ENCODE measurements at places on chromosomes 7 and 10.

DNA sequence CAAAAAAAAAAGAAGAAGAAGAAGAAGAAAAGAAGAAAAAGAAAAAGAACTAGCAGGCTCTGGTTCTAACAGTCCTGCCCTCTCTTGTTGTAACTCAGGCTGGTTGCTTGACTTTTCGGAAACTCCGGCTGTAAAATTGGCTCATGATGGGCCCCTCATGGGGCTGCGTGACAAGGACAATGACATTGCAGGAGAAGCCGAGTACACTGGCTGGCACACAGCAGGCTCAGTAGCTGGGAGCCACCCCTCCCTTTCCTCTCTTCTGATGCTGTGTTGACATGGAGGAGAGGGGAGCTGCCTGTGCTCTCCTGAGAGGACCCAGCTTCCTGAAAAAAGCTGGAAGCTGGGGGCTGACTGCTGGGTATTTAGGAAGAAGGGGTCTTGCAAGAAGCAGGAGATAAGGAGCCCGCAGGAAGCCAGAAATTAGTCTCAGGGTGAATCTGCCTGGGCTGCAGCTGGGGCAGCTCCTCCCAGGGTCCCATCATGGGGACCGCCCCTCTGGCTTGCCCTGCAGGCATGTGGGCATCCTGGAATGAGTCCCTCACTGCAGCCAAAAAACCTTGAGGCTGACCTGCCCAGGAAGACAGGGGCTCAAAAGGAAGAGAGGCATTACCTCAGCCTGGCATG lies 14.6 kb upstream of the GPR26 start:
- DNase-seq = no peak

- no peak for DNase-seq
These were observed 194.8 kb downstream of the TMEM178B start for GRCh38 chr7:141268614-141269013.

- no peak for DNase-seq
These were observed 45.5 kb upstream of the ZNF716 start for GRCh38 chr7:57404343-57404966.

DNA sequence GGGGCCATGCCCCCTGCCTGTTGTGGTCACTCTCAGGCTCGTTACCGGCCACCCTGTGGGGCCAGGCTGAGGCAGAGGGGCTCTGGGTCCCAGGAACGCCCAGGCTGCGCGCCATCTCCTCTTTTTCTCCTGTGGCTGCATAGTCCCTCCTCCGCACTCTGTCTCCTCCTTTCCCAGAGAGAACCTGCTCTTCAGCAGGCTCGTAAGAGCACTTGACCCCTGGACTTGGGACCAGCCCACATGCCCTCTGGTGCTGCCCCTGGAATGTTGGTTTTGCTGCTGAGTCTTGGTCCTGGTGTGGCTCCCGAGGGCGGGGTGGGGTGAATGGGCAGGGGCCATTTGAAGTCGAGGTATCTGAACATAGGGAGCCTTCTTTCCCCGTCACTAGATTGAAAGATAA lies 6.6 kb upstream of the BHLHA15 start:
- DNase-seq = no peak

DNA sequence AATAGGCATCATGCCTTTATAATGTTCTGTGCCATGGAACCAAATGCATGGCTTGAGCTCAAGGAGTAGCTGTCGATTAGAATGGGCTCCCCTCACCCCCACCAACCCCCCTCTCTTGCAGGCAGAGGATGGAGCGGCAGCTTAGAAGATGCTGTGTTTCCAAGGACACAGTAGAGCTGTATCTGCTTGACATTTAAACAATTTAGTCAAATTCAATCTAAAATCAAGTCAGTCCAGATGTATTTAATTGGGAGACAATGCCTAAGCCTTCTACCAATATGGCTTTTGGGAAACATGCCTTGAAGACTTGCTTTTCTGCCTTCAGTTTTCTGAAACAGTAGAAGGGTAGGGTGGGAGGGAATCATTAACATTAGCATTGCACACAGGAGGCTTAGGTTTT lies 497.1 kb upstream of the NRP1 start:
- DNase-seq = no peak

GRCh38 chr10:88932539-88933256 lies 19.9 kb downstream of the ACTA2 start:
- DNase-seq = no peak

GRCh38 chr7:44531421-44532380 lies 9.4 kb downstream of the NPC1L1 start:
- DNase-seq = no peak

- DNase-seq = no peak
These were observed 59.5 kb downstream of the SIRT1 start for GRCh38 chr10:67943917-67944316.

DNA sequence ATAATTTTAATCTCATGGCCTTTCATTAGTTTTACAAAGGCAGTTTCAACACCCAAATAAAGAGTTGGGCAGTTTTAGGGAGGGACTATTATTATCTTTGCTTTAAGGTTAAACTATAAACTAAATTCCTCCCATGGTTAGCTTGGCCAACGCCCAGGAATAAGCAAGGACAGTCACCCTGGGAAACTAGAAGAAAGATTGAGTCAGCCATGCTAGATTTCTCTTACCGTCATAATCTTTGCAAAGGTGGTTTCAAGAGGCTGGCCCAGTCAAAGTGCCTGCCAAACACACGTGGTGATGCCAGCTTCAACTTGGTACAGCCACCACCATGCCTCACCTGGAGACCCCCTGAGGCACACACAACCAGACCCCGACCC lies 317.4 kb upstream of the SP8 start:
- DNase-seq = no peak

DNA sequence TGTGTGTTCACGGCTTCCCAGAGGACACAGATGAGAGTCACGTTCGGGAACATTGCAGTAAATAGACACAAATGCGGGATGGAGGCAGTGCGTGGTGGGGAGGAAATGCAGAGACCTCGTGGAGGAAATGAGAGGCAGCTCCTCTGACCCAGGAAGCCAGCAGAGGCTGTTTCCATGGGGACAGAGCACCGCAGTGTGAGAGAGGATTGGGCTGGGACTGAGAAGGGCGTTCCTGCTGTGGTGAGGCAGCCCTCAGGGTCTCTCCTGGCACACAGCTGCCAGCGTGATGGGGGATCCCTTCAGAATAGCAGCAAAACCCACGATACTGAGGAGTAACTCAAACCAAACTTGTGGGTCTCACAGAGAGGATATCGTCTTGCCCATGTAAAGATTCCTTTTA lies 21.7 kb upstream of the BHLHA15 start:
- DNase-seq = no peak

GRCh38 chr10:46024948-46025347 lies 5.5 kb downstream of the NCOA4 start:
- no peak for DNase-seq
